ENCODE measurements at places on chromosomes 3 and 15. TPM values are rescaled to one million over a fixed set of nuclear protein-coding genes. Genes with fewer than 3 reads are reported as not detected.

DNA sequence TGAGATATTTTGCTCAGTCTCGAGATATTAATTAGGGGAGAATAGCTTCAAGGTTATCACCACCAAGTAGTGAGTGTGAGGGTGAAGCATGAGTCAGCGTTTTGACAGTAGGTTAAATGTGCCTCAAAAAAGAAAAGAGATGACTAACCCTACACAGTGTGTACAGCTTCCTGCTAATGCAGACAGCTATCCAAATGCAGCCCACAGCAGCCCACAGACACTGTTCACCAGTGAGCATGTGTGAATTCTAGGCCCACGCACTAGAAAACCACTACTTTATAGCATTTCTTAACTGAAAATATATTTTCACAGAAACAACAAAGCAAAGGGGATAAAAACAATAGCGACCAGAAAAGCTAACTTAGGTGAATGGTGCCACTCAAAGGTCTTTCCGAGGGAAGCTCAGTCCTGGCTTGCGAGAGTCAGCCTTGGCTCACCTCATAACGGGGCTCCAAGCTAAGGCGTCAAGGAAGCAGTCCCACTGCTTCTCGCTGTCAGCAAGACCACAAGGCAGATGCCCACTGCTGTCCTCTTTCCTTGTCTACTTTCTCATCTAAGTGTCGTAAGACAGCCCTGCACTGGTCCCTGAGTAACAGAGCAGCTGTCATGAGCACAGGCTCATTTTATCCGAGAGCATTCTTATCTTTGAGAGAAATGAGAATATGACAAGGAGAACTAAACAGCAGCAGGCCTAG is 47.6 kb downstream of the TXNRD3 start:
- no peaks in the 10 kb centered on the region for H3K4me1 ChIP-seq
- DNase-seq = no peak

LRRC3B gene
- 11.3 TPM for total RNA-seq

GRCh38 chr3:25683882-25684281 is 19.2 kb upstream of the TOP2B start:
- H3K27ac ChIP-seq = no peak overlapping the region
- H3K4me3 ChIP-seq = no peak overlapping the region
- no peaks in the 10 kb centered on the region for H3K36me3 ChIP-seq
- DNase-seq = no peak
- no peaks in the 10 kb centered on the region for H3K4me1 ChIP-seq
- H3K27me3 ChIP-seq = no peaks in the 10 kb centered on the region

GRCh38 chr3:72331076-72331475 is 517.2 kb downstream of the SHQ1 start:
- DNase-seq = no peak
- no peak overlapping the region for H3K27ac ChIP-seq
- peaks cover 14% of the 10 kb centered on the region for H3K4me1 ChIP-seq
- H3K27me3 ChIP-seq = no peaks in the 10 kb centered on the region
- H3K4me3 ChIP-seq = no peak overlapping the region

GRCh38 chr3:109596991-109597390 is 259.6 kb upstream of the DPPA4 start:
- no peak overlapping the region for H3K27ac ChIP-seq
- H3K4me1 ChIP-seq = no peaks in the 10 kb centered on the region
- no peak for DNase-seq
- H3K36me3 ChIP-seq = 0 out of 2 replicates have a peak, but pooled peaks cover 2% of the 10 kb centered on the region
- no peaks in the 10 kb centered on the region for H3K27me3 ChIP-seq
- H3K4me3 ChIP-seq = no peak overlapping the region

Data from GM23338 (cell line).